ENCODE measurements at places on chromosomes 4 and X. TPM values are rescaled to one million over a fixed set of nuclear protein-coding genes. Genes with fewer than 3 reads are reported as not detected.

The SLC9A7 gene
- total RNA-seq, result 7.5 TPM

DNA sequence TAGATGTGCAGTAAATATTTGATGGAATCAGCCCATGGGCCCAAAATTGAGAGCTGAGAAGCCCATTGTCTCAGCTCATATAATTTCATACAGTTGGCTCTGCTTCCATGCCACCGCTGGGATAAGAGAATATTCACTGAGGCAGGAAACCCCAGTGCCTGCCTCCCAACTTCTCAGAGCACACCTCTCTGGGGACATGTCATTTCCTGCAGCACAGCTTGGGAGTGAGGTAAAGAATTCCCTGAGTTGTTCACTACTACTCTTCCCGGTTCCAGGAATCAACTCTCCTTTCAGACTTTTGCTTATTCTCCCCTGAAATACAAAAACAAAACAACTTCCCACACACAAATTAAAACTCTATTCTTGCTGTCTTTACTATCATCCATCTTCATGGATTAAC is 389.3 kb downstream of the MAPK10 start:
- H3K4me1 ChIP-seq, result peaks cover 9% of the 10 kb centered on the region
- H3K27ac ChIP-seq, result no peak overlapping the region
- no peak overlapping the region for H3K4me3 ChIP-seq
- no peak for DNase-seq
- no peaks in the 10 kb centered on the region for H3K36me3 ChIP-seq
- no peaks in the 10 kb centered on the region for H3K27me3 ChIP-seq

DNA sequence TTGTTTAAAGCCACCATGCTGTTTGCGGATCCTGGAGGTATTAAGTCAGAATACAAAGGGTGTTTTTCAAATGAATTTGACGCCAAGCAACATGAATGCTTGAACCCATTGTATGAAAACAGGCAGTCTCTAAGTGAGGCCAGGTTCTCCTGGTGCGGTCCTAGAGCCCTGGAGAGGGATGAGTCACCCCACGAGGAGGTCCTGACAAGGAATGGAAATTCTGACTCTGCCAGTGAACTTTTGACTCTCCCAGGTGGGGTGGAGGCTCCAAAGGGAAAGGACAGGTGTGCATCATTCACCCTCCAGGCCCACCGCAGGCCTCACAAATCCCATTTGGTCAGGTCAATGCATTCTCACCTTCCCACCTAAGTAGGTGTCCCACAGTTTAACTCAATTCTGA is 1.5 kb downstream of the TRIM2 start:
- peaks cover 31% of the 10 kb centered on the region for H3K4me1 ChIP-seq
- H3K36me3 ChIP-seq, result no peaks in the 10 kb centered on the region
- peak overlapping the region; percentile 78 for H3K27ac ChIP-seq
- no peak for DNase-seq

DNA sequence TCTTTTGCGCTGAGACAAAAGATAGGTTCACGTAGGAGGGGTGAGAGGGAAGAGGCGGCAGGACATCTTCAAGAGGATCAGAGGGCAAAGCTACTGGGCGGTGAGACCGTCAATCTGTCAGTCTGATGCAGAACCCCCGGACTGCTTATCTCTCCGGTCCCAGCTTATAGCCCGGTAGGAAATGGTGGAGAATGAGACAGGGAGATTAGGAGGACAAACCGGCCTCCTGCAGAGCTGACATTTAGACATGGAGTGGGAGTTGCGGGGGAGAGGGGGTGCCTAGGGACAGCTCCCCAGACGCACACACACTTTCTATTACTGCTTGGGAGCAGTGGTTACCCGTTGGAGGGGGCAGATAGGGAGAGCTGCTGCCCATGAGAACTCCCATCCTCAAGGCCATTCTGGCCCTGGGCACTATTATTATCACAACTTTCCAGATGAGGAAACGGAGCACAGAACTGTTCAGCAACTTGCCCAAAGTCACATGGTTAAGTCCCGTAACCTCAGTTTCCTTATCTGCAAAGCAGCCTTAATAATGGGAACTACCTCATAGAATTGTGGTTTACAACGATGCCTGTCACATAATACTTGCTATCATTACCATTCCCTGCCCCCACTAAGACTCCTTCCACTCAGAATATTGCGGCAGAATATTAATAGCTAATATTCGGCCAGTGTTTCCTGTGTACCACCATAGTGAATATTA is 1.1 kb upstream of the HDAC6 start:
- H3K4me1 ChIP-seq, result no peaks in the 10 kb centered on the region
- H3K27ac ChIP-seq, result peak overlapping the region; percentile 100
- peak overlapping the region; percentile 98 for H3K4me3 ChIP-seq
- no peaks in the 10 kb centered on the region for H3K27me3 ChIP-seq
- no peak for DNase-seq

GRCh38 chr4:36029951-36030350 is 214.4 kb downstream of the ARAP2 start:
- peaks cover 5% of the 10 kb centered on the region for H3K4me1 ChIP-seq
- H3K27me3 ChIP-seq, result no peaks in the 10 kb centered on the region
- no peaks in the 10 kb centered on the region for H3K36me3 ChIP-seq

DNA sequence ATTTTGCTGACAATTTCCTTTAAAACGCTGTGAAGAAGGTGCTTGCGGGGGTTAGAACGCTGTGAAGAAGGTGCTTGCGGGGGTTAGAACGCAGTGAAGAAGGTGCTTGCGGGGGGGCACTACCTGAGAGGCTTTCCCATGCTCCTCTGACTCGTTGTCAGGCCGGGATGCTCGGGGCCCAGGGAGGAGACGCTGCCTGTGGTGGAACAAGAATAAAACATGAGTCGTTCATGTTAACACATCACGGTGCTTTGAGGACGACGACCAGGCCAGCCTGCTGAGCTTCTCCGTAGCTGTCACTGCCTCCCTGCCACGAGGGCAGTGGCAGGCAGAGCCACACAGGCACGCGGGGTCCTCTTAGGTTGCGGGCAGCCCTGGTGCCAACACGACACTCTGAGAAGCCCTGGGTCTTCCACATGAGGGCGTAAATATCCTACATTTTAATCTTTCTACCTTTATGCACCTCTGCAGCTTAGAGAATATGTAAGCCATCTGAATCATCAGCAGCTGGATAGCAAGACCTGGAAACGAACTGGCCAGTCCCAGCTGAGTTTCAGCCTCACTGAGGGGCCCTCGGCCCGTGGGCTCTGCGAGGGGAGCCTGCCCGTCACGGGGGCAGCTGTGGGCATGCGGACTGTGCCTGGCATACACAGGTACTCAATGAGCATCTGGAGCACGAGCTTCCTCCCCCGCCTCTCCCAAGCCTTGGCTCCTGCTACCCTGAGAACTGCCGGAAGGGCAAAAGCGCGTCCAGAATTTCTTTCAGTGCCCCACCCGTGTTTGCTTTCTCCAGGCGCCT is 47.0 kb downstream of the FGFRL1 start:
- no peak for DNase-seq
- peaks cover 48% of the 10 kb centered on the region for H3K27me3 ChIP-seq
- H3K36me3 ChIP-seq, result no peaks in the 10 kb centered on the region
- H3K4me1 ChIP-seq, result peaks cover 9% of the 10 kb centered on the region
- no peak overlapping the region for H3K4me3 ChIP-seq

GRCh38 chr4:15239866-15240265 is 188.0 kb upstream of the C1QTNF7 start:
- H3K4me3 ChIP-seq, result no peak overlapping the region
- peaks cover 2% of the 10 kb centered on the region for H3K4me1 ChIP-seq
- H3K27ac ChIP-seq, result no peak overlapping the region
- peaks cover 3% of the 10 kb centered on the region for H3K27me3 ChIP-seq
- H3K36me3 ChIP-seq, result no peaks in the 10 kb centered on the region
- no peak for DNase-seq

GRCh38 chr4:46254788-46255187 is 130.9 kb upstream of the GABRG1 start:
- no peaks in the 10 kb centered on the region for H3K36me3 ChIP-seq
- H3K27ac ChIP-seq, result no peak overlapping the region
- H3K27me3 ChIP-seq, result no peaks in the 10 kb centered on the region
- H3K4me3 ChIP-seq, result no peak overlapping the region
- DNase-seq, result no peak
- H3K4me1 ChIP-seq, result no peaks in the 10 kb centered on the region

The GPC3 gene
- total RNA-seq, result 628 TPM

Data from type B pancreatic cell (in vitro differentiated cells).